ENCODE measurements at places on chromosomes 12 and 14.

- no peak for DNase-seq
Observed at GRCh38 chr14:20557212-20557542, 3.7 kb downstream of the RNASE9 start.

DNA sequence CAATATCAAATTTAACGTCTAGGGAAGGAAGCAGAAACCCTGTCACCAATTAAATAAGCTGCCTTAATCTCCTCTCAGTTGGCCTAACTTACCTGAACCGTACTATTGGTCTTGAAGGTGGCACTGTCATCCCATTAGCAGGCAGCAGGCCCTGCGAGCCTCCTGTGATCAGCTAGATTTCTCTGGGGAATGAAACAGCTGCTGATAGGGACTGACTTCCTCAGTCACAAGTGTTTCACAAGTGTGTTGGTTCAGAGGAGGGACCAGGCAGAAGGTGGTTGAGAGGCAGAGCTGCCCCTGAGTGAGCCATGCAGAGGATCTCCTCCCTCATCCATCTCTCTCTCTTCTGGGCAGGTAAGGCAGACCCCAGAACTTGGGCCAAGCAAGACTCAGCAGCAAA is 166.8 kb downstream of the DAD1 start:
- DNase-seq = no peak

GRCh38 chr14:77026166-77026929 is 2.2 kb downstream of the IRF2BPL start:
- peak; percentile 62 for DNase-seq

GRCh38 chr12:1197264-1198018 is 206.4 kb downstream of the ERC1 start:
- peak; percentile 14 for DNase-seq

- DNase-seq = peak; percentile 6
Observed at GRCh38 chr14:49549881-49550280, 36.3 kb downstream of the RPS29 start.

GRCh38 chr12:14664434-14665023 is 31.9 kb downstream of the GUCY2C start:
- DNase-seq = peak; percentile 40

DNA sequence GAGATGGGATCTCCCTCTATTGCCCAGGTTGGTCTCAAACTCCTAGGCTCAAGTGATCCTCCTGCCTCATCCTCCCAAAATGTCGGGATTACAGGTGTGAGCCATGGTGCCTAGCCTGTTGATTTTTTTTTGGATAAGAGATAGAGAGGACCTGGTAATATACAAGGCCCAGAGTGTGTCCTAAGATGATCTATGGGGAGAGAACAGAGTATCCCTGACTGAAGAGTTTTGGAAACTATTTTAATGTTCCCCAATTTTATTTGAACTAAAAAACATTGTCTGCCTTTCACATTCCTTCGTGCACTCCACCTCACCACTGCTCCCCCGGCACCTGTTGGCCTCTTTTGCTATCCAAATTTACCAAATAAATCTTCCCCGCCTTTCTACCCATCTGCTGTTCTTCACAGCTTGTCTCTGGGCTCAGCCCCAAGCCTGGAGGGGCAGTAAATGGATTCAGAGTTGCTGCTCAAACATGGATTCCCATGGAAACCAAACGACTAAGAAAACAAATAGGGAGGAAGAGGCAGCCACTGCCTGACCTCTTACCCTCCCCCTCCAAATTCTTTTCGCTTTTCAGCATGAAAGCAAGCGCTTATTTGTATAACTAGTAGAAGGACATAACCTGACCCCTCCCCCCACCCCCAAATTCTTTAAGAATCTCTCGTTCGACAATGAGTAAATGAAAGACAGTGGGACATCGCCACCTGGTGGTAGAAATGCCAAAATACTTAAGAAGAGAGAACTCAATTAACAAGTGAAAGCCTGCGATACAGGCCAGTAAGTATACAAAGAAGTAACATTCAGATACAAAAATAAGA is 22.6 kb downstream of the OR10G3 start:
- DNase-seq = peak; percentile 93

- no peak for DNase-seq
Observed at GRCh38 chr14:32675433-32675832, 263.2 kb upstream of the NPAS3 start.

GRCh38 chr14:59274991-59275391 is 86.5 kb downstream of the DAAM1 start:
- DNase-seq = no peak

DNA sequence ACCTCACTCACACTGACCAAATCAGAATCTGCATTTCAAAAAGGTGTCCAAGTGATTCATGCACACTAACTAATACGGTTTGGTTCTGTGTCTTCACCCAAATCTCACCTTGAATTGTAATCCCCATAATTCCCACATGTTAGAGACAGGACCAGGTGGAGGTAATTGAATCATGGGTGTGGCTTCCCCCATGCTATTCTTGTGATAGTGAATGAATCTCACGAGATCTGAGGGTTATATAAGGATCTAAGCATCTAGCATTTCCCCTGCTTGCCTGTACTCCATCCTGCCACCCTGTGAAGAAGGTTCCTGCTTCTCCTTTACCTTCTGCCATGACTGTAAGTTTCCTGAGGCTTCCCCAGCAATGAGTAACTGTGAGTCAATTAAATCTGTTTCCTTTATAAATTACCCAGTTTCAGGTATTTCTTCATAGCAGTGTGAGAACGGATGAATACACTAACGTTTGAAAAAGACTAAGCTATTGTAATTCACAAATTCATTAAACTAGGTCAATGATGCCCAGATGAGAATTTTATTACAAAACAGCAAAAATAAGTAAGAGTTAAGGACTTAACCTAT is 759.1 kb downstream of the GALC start:
- no peak for DNase-seq

- no peak for DNase-seq
Observed at GRCh38 chr12:89551747-89552146, 25.9 kb upstream of the POC1B start.

DNA sequence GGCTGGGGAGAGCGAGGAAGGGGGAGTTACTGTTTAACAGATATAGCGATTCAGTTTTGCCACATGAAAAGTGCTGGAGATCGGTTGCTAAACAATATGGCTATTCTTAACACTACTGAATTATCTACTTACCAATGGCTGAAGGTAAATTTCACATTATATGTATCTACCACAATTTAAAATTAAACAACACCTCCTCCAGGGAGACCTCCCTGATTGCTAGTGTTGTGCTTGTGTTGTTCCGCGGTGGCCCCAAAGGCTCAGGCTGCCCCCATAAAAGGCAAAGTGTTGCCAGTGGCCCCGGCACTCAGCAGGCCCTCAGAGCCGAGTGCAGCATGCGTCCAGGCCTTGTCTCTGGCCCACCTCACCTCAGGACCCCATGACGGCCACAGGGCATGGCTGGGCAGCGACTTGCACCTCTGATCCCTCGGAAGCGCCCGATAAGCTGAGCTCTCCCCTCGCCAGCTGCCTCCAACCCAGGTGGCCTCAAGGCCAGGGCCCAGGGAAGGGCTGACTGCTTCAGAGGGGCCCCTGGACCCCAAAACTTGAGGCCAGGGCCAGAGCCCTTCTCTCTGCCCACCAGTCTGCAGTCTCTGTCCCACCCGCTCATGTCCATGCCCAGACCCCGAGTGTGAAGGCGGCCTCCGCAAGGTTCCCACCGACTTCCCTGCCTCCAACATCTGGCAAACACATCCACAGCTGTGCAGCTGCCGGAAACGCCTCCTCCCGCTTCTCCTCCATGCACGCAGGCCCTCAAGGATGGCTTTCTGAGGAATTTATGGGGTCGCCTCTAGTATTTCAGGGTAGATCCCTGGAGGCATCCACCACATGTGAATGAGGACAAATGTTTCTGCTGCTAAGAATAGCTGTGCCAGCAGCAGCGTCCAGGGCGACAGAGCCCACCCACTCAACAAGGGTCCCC is 60.0 kb downstream of the NCOR2 start:
- DNase-seq = peak; percentile 89

GRCh38 chr12:19572920-19573558 is 133.7 kb downstream of the AEBP2 start:
- peak; percentile 55 for DNase-seq

DNA sequence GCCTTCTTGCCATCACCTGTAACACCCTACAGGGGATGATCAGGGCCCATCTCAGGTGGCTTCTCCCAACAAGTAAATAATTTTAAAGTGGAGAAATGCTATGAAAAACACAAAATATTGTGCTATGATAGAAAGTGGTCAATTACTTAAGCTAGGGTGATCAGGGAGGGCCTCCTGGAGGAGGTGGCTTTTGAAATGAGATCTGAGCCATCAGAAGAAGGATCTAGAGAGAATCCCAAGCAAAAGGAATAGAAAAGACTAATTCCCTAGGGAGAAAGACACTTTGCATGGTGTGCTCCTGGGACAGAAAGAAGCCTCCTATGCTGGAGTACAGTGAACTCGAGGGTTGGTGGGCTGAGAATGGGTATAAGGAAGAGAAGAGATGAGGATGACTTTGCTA is 7.5 kb upstream of the C14orf132 start:
- DNase-seq = no peak

GRCh38 chr12:118741194-118741593 is 240.1 kb upstream of the SRRM4 start:
- DNase-seq = no peak

GRCh38 chr14:98186140-98186539 is 1085.9 kb downstream of the BCL11B start:
- DNase-seq = no peak

- DNase-seq = no peak
Observed at GRCh38 chr14:84579292-84579691, 950.7 kb upstream of the FLRT2 start.

GRCh38 chr12:20366776-20367409 is 1.4 kb upstream of the PDE3A start:
- no peak for DNase-seq

GRCh38 chr12:80441921-80442320 is 2.1 kb upstream of the PTPRQ start:
- DNase-seq = peak; percentile 39

DNA sequence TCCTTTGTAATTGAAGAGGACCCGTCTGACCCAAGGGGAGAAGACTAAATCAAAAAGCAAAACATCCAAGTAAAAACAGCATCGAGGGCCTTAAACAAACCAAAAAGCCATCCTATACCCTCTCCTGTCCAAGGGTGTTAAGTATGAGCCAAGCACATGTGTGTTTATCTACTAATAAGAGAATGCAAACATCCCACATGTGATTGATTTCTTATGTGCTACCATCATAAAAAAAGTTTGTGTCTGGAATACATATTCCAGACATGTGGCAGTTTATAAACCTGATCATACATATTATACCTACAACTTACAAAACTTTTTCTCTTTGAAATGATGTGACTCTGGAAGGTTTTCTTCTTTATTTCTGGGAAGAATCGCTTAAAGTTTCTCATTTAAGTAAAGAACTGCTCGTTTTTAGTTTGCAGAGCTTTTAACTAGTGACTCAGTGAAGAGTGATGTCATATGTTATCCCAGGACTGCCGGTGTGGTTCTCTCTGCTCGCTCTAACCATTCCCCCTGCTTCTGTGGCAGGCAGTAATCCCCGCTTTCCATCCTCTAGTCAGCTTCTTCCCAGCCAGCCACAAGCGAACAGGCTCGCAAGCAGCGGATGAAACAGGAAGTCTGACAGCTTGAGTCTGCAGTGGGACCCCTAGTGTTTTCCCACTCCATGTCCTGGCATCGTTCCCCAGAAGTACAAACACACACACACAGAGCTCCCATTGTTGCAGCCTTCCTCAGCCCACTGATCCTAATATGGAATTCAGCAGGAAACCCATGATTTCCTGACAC is 431 bp upstream of the RHOJ start:
- DNase-seq = peak; percentile 97

GRCh38 chr14:34241185-34241711 is 220.8 kb downstream of the SPTSSA start:
- no peak for DNase-seq

DNA sequence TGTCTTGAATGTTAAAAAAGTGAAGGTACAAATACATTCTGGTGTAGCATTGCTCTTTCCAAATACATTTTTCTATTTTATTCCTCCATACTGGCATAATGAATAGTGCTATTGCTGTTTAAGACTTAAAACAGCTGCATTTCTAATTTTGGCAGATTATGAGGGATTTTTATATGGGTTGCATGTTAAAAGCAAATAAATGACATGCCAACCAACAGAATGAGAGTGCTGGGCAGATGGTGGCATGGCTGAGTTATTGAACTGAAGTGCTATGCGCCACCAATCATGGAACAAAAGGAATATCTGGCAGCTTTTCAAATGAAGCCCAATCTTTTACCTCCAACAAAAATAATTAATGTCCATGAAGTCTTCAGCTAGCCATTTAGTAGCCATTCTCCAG is 215.0 kb downstream of the PRKD1 start:
- no peak for DNase-seq

- DNase-seq = peak; percentile 18
Observed at GRCh38 chr14:102140750-102141145, 1.1 kb downstream of the WDR20 start.

DNA sequence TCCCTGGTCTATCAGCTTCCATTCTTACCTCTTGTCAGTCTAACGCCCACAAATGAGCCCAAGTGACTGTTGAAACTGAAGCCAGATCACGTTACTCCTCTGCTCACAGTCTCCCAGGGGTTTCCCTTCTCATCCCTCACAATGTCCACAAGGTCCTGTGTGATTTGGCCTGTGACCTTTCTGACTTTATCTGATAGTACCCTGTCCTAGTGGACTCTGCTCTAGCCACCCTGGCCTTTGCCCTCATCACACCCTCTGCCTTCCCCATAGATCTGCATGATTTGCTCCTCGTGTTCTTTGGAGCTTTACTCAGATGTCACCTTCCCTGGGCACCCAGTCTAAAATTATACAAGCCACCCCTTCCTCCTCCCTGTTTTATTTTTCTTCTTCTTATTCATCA is 55.5 kb downstream of the RDH12 start:
- DNase-seq = no peak

GRCh38 chr12:6825398-6826124 is 2.6 kb upstream of the P3H3 start:
- DNase-seq = peak; percentile 89

GRCh38 chr14:20857630-20858261 is 33.4 kb upstream of the RNASE3 start:
- DNase-seq = peak; percentile 50

DNA sequence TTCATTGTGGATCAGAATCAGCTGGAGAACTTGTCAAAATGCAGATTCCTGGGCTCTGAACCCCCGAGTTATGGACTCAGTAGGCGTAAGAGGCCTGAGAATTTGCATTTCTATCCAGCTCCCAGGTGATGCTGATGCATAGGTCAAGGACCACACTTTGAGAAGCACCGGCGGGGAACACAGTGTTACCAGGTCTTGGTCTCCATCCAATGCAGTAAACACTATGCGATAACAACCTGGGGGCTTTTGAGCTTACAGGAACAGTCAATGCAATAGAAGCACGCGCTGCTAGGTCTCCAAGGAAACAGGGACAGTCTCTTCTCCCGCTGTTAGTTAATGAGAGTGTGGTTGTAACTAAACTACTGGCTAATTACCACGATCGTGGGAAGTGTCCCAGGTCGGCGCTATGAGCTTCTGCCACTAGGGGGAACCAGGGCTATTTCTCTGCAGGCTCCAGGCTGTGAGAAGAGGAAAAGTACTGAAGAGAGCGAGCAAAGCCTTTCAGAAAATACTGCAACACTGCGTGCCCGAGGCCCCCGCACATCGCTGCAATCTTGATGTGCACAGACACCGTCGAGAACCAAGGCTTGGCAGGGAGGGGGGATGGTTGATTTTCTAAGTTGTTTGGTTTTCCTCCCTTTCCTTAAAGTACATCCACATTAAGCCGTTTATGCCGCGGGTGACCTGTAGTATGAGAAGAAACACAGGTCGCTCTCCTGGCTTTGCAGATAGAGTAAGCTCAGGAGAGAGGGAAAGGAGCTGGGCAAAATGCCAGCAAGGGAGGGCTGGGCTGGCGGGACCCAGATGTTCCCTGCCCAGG is 52.0 kb upstream of the KCNA1 start:
- peak; percentile 67 for DNase-seq
